Suppressor macrophage treated with lipopolysaccharide for 4 hours (primary cell): ENCODE measurements at places on chromosomes 3 and 15.
A peak's percentile ranks its signal among the peaks of the same experiment; 100 is the strongest.

DNA sequence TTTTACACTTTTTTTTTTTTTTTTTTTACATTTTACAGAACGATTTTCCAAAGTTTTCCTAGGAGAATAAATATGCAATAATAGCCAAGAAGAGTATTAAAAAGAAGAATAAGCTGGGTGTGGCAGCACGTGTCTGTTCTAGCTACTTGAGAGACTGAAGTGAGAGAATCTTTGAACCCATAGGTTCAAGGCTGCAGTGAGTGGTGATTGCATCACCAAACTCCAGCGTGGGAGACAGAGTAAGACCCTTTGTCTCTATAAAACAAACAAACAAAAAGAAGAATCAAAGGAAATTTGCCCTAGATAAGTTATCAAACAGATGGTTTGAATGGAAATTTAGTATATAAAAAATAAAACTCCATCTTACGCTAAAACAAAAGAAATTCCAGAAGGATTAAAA is 13.3 kb downstream of the XRN1 start:
- DNase-seq: no peak

GRCh38 chr3:97350971-97351370 is 413.6 kb upstream of the ARL6 start:
- no peak for DNase-seq

DNA sequence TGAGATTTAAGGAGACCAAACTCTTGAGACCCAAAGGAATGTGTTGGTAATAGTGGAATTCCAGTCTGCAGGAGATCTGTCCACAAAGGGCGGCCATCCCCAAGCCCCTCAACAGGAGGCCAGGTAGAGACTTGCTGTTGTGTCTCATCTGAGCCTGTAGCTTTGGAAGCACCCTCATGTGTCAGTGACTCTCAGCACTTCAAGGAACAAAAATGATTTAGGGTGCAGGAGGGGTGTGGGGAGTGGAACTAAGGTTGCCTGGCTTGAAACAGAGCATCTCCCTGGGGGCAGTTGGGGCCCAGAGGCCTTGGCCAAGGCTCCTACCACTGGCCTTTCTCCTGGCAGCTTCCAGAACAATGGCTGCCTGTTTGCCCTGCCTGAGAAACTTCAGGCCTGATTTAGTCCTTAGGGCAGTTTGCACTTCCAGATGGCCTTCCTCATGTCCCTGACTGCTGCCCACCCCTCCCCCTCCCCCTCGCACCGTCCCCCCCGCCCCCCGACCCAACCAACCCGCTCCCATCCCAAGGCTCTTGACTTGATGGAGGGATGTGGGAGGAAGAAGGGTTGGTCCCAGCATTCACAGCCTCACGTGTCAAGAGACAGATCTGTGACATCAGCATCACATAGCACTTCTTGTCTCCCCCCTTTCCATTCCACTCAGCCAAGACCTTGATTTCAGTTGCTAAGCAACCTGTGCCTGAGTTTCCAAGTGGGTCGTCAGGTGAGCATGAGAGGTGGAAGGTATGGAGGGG is 77.1 kb downstream of the CORO2B start:
- no peak for DNase-seq

DNA sequence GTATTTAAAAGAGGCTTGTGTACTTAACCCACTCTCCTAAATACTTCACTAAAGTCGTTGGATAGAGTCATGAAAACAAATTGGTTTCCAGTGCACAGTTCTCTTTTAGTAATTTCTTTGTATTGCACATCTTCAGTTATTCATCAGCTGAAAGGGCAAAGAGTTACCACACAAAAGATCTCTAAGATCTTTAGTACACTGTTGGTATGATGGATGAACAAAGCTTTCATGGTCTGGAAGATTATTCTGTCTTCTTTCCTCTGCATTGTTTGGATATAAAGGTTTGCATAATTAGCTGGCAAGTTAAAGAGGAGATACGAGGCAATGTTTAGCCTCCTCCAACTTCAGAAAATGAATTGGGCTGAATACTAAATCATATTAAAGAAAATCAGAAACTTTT is 40.5 kb downstream of the BCHE start:
- no peak for DNase-seq

DNA sequence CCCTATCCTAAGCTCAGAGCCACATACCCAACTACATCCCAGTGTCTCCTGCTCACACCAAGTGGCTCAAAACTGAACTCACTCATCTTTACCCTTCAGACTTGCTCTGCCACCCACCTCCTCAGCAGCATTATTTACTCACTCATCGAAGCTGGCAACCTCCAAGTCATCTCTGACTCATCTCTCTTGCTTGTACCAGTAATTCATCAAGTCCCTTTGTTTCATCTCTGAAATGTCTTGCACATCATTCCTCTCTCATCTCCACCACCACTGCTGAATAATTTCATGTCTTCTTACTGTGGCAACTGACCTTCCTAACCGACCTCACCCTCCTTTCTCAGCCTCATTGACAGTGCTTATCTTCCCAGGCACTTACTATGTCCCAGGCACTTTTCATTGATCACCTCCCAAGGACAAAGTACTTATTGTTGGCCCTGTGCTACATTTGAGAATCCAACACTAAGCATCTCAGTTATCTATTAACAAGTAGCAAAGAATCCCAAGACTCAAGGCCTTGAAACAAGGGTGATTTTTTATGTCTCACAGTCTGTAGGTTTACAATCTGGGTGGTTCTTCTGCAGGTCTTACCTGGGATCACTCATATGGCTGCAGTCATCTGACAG is 82.0 kb downstream of the MRPL46 start:
- peak; percentile 12 for DNase-seq

GRCh38 chr15:70563561-70564095 is 199.7 kb downstream of the UACA start:
- no peak for DNase-seq

GRCh38 chr15:100762913-100763834 is 116.5 kb upstream of the ALDH1A3 start:
- peak; percentile 15 for DNase-seq
